Nephron progenitor cell (in vitro differentiated cells): ENCODE measurements at places on chromosomes 11 and 22.

DNA sequence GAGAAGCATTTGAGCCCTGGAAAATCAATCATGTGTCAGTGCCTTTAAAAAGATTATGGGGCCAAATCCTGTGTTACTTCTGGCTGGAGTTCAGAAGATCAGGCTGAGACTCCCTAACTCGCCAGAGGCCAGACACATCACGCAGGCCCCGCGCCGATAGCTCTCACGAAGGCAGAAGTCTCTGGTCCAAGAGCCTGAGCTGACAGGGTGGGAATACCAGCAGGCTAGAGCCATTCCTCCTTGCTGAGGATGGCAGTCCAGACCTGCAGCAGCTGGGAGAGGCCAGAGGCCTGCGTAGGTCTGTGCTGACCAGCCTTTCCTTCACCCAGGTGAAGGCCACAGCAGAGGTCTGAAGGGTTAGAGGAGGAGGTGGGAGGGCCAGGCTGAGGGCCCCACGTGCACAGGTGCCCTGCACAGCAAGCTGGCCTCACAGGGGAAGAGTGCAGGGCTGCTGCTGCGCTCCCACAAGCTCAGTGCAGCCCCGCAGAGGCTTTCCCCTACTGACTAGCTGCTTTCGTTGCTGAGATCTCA lies 52.9 kb downstream of the ST14 start:
- no peak for DNase-seq

GRCh38 chr11:109739379-109739778 lies 317.4 kb downstream of the C11orf87 start:
- no peak for DNase-seq

DNA sequence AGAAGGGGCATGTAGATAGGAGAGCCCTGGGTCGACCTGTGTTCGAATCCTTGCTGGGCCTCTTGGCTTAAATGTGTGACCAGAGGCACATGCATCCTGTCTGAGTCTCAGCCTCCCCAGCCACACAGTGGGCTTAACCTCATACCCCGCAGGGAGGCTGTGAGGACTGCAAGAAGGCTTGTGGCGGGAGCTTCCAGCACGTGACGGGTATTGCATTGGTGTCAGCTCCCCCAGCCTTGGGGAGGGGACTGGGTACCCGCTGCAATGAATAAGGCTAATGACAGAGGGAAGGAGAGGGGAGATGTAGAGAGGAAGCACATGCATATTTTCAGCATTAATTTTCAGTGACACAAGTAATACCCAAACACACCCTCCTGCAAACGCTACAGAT lies 8.1 kb downstream of the RASD2 start:
- DNase-seq: no peak

DNA sequence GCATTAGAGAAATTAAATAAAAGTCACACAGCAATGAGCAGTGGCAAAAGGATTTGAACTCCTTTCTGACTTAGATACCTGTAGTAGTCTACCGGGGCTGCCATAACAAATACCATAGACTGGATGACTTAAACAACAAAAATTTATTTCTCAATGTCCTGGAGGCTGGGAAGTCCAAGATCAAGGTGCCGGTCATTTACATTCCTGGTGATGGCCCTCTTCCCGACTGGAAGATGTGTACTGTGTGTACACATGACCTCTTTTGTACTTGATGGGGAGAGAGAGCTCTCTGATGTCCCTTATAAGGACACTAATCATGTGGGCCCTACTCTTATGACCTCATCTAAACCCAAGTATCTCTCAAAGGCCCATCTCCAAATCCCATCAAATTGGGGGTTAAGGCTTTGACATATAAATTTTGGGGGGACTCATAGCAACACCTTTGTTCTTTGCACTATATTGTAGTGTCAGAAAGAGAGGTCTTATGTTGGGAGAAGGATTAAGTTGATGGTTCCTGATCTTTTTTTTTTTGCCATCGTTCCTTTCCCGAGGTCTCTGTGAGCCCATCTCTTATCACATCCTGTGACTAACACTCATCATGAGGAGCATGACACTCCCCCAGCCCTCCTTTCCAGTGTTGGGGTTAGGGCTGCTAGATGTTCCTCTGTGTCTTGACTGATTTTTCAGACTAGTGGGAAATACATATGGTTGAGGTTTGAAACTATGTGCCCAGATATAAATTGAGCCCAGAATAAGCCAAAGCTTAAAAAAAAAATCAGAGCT lies 104.3 kb downstream of the TRAF6 start:
- no peak for DNase-seq

GRCh38 chr11:35851342-35851741 lies 92.5 kb upstream of the LDLRAD3 start:
- DNase-seq: no peak

- no peak for DNase-seq
These were observed 94.4 kb downstream of the LUZP2 start for GRCh38 chr11:24591283-24591682.

DNA sequence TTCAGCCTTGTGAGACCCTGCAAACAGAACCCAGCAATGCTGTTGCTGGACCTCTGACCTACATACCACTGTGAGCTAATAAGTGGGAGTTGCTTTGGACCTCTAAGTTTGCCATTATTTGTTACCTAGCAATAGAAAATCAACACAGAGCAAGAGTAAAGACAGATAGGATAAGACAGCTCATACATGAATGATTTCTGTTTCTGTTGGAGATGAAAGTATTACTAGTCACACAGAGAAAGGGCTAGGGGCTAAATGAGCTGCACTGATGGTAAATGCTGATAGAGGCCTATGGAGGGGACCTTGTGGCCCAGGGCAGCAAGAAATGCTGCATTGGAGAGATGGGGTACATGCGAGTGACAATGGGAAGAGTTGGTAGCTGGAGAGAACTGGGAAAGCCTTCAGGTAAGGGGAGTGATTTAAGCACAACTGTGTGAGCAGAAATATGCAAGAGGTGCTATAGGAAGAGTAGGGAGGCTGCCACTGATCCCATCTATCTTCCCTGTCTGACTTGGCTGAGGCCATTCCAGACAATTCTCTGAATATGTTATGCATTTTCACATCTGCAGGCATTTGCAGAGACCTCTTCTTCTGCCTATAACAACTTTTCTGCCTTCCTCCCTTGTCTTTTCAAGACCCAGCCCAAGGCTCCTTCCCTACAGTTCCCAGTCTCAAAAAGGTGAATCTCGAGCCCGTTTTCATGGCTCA lies 46.1 kb upstream of the SYN3 start:
- DNase-seq: no peak

DNA sequence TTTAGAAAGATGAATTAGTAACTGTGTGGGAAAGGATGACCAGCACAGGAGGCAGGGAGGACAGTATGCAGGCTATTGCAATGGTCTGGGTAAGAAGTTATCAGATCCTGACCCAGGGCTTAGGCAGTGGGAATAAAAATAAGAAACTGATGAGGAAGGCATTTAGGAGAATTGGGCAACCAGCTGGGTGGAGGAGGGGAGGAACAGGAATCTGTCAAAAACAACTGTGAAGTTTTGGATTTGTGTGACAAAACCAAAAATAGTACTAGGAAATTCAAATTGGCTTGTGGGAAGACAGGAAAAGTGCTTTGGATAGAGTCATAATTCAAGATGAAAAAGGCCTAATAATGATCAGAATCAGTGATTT lies 27.9 kb downstream of the MMP13 start:
- DNase-seq: no peak

GRCh38 chr11:94130298-94131046 lies 1.8 kb downstream of the PANX1 start:
- DNase-seq: no peak

- peak; percentile 6 for DNase-seq
These were observed 187.4 kb upstream of the API5 start for GRCh38 chr11:43124272-43124935.

GRCh38 chr22:21811982-21812381 lies 55.5 kb downstream of the MAPK1 start:
- no peak for DNase-seq

- no peak for DNase-seq
These were observed 33.0 kb downstream of the PRR5L start for GRCh38 chr11:36328966-36329673.

DNA sequence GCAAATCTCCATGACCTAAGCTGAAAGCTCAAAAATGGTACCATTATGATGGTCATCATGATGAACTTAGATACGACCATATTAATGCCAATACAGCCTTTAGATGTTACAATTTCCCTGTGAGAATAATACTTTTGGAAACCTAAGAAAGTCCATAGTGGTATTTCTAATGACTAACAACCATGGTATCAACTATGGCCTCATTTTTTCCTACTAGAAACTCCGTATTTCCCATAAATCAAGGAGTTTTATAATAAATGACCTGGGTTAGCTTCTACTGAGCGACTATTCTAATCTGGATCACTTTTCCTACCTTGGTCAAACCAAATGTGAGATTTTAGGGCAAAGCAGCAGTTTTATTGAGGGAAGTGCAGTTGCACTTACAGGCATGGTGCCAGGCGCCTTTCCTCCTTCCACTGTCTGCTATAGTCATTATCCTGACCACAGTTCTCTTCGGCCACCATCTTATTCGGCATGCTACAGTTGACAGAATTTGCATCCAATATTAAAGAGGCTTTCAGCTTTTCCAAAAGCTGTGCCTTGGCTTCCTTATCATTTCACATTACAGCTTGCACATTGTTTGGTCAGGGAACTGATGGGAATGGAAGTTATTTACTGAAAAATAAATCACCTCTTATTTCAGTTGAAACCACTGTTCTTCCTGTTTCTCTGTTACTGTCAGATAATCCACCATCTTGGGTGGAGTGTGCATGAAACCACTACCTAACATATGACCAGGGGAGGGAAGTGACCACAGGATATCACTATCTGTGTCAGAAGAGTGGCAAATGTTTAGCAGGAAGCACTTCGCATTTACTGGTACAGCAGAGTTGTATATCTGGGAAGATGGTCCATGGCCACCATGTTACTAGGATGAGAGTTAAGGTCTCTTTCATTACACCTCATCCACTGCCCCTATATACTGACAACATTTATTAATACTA lies 74.5 kb upstream of the PICALM start:
- no peak for DNase-seq

GRCh38 chr11:12534549-12534948 lies 139.7 kb upstream of the TEAD1 start:
- DNase-seq: no peak

DNA sequence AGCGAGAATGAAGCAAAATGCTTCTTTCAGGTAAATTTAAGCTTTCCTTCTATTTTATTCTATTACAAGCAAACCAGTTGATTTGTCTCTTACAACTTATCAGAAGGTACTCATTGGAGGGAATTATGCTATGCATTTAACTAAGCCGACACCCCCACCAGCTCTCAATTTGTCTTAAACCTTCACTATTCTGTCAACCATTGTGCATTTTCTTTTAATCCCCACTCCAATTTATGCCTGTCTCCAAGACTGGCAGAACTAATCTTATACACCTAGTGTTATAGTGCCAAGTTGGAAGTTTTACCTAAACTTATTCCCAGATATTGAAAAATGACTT lies 12.5 kb downstream of the TAF1D start:
- no peak for DNase-seq

GRCh38 chr11:42055606-42056005 lies 596.2 kb upstream of the LRRC4C start:
- no peak for DNase-seq

DNA sequence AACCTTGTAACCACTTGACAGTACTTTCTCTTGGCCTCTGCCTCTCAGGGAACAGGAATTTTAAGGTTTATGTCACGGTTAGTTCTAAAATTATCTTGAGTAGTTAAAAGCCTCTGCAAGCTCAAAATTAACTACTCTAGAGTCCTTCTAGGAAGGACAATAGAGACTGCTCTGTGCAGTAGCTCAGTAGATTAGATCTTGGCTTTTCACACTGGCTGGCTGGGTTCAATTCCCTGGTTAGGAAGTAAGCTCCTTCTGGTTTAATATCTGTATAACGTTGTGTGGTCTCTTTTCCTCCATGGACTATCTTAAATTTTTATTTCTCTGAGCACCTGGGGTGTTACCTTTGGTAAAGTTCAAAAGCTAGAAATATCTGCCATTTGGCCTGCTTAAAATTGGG lies 109.2 kb downstream of the AASDHPPT start:
- no peak for DNase-seq

DNA sequence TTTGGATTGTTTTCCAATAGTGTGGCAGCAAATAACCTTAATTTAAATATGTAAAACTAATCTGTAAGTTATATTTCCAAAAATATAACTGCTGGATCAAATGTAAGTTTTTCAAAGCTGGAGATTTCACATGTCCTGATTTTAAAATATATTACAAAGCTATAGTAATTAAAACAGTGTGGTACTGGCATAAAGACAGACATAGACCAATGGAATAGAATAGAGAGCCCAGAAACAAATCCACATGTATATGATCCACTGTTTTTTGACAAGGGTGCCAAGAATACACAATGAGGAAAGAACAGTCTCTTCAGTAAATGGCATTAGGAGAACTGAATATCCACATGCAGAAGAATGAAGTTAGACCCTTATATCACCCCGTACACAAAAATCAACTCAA lies 4.0 kb downstream of the OR4X2 start:
- DNase-seq: no peak

DNA sequence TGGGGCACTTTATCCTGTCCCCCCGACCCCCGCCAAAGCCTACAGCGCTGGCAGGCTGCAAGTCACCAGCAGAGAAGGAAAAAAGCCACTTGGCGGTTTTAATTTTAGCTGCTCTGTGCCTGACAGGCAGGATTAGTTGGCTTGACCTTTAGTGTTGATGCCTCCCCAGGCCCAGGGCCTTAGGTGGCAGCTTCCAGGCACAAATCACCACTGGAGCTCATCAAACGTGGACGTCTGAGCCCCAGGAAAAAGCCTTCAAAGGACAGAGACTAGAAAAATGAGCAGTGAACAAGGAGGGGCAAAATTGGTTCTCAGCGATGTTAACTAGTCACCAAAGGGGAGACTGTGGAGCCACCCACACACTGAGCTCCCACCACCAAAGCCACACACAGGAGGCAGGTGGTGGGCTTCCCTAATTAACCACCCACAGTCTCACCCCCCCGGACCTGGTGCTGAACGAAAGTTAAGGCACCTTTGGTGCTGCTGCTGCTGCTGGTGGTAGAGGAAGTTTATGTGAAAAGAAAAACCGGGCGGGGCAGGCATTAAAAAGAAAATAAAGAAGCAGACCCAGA lies 4.4 kb upstream of the PYGM start:
- no peak for DNase-seq

DNA sequence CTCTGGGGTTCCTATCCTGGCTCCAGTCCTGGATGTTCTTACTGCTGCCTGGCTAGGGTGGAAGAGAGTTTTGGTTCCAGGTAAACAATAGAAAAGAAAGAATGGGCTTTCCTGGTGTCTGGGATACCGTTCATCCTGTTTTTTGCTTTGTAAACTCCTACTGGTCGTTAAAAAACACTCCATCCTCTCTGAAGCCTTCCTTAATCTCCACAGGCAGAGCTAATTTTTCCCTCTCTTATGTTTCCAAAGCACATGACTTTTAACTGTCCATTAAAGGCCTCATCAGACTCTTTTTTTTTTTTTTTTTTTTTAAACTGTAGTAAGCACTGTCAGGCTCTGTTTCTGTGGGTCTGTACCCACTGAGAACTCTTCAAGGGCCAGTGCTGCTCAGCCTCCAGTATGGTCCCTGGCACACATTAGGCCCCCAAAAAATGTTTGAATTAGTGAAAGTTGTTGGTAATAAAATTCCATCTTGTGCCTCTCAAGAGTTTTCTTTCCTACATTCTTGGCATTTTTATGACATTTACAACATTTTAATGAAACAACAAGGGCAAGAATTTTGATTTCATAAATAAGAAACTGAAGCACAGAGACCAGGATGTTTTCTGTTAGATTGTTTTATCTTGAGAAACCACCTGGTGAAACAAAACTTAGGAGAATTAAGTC lies 104.2 kb downstream of the TEAD1 start:
- DNase-seq: no peak

- no peak for DNase-seq
These were observed 12.0 kb downstream of the STIM1 start for GRCh38 chr11:3867209-3868091.
